H1 (cell line): ENCODE measurements at places on chromosomes 6 and 20.

DNA sequence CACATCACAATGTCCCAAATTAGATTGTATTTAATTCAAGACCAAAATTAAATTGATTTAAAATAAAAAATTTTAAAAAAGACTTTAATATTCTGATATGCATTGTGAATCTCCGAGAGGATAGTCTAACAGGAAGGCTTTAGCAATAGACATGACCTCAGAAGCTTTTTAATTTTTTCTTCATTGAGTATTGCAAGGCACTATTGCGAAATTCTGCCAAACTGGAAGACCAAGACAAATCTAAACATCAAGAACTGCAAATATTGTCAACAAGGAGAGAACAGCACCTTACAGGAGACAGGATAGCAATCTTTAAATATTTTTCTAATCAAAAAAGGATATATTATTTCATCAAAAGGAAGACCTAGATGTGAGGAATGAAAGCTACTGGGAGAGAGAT, 56.9 kb downstream of the BMP5 start:
- DNase-seq: no peak

- DNase-seq: no peak
Measured at GRCh38 chr6:18241208-18242038, 22.9 kb downstream of the DEK start.

DNA sequence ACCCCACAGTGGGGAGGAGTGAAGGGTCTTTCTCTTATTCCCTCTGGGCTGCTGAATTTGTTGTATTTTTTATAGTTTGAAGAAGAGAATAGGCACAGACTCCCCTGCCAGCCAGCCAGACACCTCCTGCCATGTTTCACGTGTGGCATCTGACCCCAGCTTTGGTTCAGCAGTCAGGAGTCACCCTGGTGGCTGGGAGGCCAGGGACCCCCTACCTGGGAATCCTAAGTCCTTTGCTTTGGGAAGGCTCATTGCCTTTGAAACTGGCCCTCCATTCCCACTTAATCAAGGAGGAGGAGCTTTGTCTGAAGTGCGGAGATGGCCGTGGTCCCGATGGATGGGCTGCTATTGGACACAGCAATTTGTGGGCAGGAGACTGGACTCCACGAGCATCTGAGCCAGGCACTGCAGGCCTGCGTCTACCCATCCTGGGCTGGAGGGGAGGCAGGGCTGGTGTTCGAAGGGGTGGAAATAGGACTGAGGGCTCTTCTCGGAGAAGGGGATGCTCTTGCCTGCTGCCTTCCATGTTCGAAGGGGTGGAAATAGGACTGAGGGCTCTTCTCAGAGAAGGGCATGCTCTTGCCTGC, 196.1 kb downstream of the DLL1 start:
- peak; percentile 35 for DNase-seq

DNA sequence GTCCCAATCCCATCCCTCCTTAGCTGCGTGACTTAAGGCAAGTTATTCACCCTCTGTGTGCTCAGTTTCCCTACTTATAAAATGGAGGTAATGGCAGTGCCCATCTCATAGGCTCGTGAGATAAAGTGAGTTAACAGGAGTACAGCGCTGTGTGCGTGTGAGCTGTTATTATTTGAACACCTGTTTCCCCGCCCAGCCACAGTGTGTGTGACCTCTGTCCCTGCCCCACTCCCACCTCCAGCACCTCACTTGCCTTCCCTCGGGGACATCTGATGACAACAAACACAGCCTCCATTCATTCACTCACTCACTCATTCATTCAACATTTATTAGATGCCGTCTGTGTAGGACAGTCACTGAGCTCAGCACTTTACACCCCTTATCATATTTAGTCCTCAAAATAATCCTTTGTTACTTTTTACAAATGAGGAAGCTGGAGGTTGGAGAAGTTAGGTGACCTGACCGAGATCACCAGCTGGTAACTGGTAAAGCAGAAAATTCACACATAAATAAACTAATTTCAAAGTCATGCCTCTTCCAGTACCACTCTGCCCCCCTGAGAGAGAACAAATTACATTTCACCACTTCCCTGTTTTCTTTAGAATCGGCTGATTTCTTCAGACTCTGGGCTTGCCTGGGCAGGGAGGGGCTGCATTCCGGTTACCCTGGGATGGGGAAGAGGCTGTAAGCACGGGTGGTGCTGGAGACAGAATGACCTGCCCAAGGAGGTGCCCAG, 58.6 kb downstream of the CPNE5 start:
- no peak for DNase-seq

DNA sequence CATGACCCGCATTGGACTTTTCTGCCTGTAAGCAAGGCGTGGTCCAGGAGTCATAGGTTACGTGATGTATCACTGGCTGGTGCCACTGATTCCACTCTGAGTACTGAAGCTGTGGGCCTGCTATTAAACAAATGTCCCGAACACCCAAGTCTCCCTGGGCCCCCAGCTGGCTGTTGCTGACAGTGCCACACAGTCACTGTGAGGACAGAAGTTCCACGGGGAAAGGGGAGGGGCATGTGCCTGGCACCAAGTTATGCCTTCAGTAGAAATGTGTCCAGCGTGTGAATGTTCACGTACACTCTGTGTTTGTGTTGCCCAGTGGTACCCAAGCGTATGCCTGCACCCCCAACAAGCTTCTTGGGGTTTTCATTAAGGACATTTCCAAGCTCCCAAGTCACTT, 171.4 kb upstream of the QKI start:
- no peak for DNase-seq

DNA sequence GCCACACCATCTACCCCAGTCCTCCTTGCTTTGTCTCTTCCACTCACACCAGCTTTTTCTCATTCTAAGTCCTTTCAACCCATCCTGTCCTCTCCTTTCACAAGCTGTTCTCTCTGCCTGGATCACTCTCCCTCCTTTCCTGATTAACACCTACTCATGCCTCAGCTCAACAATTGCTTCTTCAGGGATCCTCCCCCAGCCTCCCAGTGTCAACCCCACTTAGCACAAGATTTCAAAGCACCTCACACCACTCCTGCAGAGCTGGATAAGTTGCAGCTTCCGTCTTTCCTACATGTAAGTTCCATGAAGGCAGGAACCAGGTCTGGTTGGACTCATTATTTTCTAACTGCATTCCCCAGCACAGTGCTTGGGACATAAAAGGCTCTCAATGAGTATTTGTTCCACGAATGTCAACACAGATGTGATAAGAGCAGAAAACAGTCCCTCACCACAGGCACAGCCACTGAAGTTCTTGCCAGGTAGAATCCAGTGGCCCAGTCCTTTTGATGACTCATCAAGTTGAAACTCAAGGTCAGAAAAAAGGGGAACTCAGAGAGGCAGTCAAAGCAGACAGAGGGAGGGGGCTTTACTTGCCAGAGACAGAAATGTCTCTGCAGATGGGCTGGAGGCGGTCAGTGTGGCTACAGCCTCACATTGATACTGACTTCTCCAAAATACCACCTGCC, 193.4 kb upstream of the PRDM1 start:
- no peak for DNase-seq

- peak; percentile 29 for DNase-seq
Measured at GRCh38 chr6:70884074-70884983, 72.5 kb downstream of the B3GAT2 start.

- DNase-seq: no peak
Measured at GRCh38 chr6:45424451-45424861, 46.7 kb upstream of the SUPT3H start.

DNA sequence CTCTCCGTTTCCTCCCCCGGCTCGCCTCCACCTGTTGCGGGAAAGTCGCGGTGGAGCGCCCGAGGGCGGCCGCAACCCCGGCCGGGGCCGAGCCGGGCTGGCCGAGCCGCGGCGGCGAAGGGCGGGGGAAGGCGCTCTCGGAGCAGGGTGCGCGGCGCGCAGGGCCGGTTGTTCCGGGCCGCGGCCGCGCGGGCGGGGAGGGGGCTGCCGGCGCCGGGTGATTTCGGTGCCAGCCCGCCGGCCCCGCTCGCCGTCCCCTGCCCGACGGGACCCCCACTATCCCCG, 235 bp downstream of the MAP7 start:
- no peak for DNase-seq

DNA sequence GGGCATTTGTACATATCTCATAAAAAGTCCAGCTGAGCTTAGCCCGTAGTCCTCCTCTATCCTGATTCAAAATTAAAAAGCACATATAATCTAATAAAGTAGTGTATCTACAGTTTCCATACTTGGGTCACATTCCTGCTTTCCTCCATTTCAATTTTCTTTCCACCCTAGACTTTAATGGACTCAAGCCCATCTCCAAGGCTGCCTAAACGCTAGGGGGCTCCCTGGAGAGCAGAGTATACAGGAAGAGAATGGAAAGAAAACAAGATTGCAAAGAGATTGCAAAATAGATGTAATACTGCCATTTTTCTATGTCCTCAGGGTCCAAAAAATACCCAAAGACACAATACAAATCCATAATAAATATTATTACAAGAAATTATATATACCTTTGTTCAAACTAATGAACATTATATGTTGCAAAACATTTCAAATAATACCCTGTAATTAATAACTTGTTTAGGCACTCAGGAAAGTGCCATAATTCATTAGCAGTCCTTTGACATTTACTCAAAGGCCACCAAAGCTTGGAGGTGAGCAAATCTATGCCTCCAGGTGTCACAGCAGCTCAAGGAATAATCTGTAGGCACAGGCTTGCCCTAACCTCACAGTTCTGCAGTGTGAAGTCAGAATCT, 2.4 kb upstream of the MCM3 start:
- DNase-seq: peak; percentile 64

DNA sequence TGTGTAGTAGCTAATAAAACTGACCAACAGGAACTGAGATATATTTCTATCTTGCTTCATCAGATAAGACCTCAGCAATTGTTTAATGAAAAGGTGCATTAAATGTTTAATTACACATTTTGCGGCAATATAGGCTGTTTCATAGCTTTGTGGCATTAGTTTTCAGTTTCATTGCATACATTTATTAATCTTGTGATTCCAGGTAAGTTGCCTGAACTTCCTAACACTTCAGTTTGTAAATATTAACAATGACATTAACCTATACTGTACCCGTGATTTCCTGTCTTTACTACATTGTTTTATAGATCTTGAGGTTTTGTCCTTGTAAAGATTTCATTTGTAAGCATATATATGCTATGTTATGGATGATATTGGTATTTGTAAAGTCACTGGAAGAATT, 66.5 kb downstream of the PKIB start:
- no peak for DNase-seq

DNA sequence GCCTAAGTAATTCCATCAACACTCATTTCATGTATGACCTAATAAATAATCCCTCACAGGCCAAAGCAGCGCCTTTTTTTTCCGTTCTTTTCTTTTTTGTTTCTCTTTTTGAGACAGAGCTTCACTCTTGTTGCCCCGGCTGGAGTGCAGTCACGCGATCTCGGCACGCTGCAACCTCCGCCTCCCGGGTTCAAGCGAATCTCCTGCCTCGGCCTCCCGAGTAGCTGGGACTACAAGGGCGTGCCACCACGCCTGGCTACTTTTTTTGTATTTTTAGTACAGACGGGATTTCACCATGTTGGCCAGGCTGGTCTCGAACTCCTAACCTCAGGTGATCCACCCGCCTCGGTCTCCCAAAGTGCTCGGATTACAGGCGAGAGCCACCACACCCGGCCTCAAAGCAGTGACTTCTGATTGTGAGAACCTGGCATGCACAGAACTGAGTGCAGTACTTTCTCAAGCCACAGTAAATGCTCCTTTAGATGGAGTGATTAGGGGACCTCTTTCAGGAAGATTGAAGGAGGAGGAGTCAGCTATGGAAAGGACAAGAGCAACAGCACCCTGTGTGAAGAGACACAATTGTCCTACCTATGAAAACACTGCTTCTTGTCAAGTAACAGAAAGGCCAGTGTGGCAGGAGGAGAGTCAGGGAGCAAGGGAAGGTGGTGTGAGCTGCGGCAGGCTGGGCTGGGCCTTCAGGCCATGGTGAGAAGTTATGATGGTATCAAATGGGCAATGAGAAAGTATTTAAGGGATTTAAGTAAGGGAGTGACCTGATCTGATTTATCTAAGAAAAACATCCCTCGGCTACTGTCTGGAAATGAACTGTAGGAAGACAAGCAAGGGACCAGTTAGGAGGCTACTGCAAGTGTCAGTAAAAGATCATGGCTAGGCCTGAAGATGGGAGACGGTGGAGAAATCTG, 1.7 kb upstream of the SCAF8 start:
- no peak for DNase-seq

GRCh38 chr6:3471711-3472110, 14.9 kb upstream of the SLC22A23 start:
- no peak for DNase-seq

GRCh38 chr20:50188879-50189680, 1.6 kb upstream of the CEBPB start:
- DNase-seq: no peak

- no peak for DNase-seq
Measured at GRCh38 chr20:45266977-45267376, 12.6 kb upstream of the SLPI start.

DNA sequence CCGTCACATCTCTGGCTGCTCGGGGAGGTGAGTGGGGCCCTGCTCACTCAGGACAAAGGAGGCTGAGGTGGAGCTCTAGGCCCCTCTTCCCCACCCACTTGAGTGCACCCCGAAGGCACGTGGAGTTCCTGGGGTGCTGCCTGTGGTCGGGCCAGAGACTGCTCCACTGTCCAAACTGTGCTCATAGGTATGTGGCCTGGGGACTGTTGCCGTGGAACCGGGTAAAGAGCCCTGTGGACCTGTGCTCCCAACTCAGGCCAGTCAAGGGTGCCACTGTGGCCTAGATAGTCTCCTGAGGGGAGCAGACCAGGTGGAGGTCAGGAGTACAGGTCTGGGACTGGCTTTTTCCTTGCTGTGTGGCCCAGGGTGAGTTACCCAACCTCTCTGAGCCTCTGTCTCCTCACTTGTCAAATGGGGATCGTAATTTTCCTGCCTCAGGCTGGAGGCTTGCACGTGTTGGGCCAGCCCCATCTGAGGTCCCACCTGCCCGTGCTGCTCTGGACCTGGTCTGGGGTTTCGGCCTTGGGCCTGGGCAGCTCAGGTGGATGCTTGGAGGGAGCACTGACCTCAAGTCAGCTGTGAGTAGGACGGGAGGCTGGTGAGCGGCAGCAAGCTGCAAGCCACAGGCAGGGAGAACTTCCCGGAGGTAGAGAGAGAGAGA, 12.4 kb upstream of the NPBWR2 start:
- peak; percentile 49 for DNase-seq

GRCh38 chr6:100774681-100775080, 106.4 kb downstream of the ASCC3 start:
- DNase-seq: no peak

DNA sequence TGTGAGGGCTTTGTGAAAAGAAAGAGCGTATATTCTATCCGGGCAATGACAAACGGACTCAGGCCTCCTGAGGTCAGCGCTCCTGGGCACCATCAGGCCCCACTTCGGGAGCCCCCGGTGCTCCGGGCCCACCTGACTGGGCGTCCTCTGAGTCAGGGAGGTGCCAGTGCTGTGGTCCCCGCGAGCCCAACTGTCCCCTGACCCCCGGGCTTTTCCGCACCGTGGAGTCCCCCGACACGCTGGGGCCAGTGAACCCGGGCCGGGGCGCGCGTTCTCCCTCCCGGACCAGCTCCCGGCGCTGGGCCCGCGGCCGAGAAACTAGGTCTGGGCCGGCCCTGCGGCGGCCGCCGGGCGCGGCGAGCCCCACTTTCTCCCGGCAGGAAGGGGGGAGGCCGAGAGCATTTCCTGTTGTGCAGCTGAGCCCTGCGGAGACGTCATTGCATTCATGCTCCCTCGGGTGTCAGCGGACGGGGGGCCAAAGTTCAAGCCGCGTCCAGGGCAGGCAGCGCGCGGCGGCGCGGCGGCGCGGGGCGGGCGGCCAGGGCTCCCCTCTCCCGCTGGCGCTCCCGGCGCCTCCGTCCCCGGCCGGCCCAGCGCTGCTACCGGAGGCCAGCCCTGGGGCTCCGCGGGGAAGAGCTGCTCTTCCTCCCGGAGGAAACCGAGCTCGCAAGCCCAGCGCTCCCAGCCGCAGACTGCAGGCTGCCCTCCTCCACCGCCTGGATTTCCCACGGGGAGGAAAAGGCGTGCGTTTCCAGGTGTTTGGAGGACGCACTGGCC, 18.3 kb downstream of the HIVEP2 start:
- DNase-seq: no peak
